Mesenteric fat pad (tissue), 1 donor: ENCODE measurements at places on chromosomes 4 and X. TPM values are rescaled to one million over a fixed set of nuclear protein-coding genes. Genes with fewer than 3 reads are reported as not detected.

DNA sequence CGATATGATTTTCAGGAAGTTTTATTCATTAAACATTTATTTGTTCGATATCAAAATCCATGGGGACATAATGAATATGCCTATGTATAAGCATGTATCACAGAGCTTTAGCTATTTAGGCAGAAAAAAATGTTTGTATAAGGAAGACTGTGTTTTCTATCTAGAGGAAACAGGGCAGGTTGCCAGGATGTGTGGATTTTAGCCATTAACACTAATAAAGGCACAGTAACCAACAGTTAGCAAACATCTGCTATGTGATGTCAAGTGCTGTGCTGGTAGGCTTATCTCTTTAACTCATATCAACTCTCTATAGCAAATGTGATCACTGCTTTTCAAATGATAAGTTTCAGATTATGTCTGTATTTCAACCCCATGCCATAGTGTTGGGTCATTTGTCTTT, 708.9 kb upstream of the HS3ST1 start:
- no peak for DNase-seq

GRCh38 chr4:86717651-86718050, 123.5 kb downstream of the PTPN13 start:
- DNase-seq, result no peak

DNA sequence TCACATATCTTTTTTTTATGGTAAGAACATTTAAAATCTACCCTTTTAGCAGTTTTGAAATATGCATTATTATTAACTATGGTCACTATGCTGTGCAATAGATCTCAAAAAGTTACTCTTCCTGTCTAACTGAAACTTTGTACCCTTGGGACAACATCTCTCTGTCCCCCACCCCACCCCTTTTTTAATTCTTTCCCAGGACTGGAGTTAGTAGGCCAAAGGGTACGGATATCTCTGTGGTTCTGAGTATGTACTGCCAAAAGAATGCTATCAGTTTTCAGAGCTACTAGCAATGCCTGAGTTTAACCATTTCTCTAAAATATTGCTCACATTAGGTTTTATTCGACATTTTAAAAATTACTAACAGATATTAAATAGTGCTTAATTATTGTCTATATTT, 4.7 kb upstream of the FAM241A start:
- no peak for DNase-seq

DNA sequence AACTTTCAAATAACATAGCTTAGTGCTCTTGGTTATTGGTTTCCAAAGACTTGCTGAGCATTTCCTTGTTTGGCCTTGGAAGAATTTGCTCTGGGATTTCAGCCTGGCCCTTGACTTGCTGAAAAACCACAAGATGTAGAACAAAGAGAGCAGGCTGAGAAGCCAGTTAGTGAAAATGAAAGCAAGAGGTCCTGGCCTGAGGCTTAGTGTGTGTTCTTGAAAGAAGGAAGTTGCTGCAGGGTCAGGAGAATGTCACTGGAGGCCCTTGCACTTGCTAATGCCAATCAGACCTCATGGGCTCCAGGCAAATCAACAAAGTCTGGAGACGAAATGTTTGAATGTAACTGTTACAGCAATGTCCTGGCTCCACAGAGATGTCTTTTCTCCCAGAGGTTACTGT, 79.4 kb downstream of the SYNPO2 start:
- no peak for DNase-seq

DNA sequence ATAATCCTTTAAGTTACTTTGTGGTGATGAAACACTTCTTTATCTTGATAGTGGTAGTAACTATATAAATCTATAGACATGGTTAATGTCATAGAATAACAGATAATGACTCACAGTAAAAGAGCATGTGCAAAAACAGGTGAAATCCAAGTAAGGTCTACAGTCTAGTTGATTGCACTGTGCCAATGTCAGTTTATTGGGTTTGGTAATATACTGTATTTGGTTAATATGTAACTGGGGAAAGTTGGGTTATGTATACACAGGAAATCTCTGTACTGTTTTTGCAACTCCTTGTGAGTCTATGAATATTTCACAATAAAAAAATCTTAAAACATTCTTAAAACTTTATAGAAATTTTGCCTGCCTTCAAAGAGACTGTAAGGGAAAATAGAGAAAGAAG, 1067.6 kb upstream of the FTHL17 start:
- no peak for DNase-seq

- DNase-seq, result no peak
These were observed 76.6 kb downstream of the ZNF182 start for GRCh38 chrX:47927212-47927611.

GRCh38 chr4:1554876-1555265, 129.2 kb downstream of the FAM53A start:
- no peak for DNase-seq

DNA sequence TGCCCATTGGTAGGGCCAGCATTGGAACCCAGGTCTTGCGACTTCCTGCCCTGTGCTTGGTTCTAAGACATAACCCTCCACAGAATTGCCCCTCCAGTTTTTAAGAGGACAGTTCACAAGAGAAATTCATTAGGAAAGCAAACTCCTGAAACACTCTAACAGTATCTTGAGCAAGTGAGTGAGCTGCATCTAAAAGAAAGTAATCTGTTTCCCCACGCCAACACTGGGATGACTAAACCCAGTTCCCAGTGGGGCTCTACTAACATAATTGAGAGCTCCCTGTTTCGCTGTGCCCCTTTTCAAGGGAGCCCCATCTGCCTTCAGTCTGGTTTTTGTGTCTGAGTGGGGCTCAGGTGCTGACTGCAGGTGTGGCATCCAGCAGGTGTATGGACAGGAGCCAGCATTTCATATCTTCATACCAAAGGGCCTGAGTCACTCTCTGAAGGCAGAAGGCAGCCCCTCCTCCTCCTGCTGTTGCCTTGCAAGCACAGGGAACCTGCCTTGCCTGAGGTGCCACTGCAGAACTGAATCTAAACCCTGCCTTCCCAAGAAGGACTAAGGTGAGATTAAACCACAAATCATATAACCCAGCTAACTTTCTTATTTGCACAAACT, 8.0 kb downstream of the AMOT start:
- no peak for DNase-seq

DNA sequence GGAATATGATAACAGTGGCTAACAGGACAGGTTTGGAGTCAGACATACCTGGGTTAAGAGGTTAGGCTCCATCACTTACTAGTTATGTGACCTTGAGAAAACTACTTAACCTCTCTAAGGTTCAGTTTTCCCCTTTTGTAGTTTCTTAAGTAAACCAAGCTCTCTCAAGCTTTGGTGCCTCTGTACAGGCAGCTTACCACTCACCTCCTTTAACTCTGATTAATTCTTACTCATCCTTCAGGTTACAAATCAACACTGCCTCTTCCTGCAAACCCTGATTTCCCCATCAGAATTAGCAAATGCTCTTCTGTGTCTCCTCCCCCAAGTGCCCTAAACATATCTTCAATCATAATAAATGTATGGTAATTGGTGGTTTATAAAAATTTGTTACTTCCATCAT, 3.5 kb upstream of the SERTM2 start:
- DNase-seq, result no peak

DNA sequence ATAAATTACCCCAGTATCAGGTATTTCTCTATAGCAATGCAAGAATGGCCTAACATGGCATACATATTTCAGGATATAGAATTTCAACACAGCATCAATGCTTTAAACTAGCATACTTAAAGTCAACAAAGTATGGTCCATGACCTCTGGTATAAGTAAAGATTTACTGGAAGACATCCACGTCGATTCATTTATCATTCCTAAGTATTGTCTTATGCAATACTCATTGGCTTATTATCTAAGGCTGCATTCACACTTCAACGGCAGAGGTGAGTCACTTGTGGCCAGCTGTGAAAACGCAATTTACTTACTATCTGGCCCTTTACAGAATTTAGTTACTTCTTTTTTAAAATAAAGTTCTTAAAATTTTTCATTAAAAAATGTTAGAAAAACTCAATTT, 42.6 kb downstream of the ADGRA3 start:
- DNase-seq, result no peak

DNA sequence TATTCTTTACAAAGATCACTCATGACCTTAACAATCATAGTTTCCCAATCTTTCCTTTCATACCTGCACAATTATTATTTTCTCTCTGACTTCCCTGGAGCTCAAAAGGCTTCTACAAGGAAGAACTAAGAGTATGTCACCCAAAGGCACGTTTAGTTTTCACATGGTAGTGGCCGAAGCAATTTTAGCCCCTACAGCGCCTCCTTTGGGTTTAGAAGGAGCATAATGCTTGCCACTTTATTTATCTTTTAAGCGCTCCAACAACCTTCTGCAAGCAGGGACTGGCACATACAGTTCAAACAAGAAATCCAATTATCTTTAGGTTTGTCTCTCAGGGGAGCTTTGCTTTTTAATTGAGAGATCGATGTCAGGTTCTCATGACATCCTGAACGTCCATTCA, 42.0 kb upstream of the IGSF1 start:
- DNase-seq, result no peak

GRCh38 chrX:133365871-133366611, 49.2 kb downstream of the GPC4 start:
- no peak for DNase-seq

DNA sequence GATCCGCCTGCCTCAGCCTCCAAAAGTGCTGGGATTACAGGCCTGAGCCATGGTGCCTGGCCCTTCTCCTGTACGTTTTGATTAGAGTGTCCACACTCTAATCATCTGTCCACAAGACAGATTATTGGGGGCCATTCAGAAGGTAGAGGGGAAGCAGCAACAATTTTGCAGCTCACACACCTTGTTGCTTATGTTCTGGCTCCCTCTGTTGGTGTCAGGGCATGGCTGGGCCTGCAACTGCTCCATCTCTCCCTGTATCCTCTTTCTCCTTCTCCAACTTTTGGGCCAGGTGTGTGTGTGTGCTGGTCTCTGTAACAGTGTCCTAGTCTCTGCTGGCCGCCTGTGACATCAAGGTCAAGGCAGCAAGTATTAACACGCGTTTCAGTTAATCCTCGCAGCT, 125.5 kb upstream of the MBNL3 start:
- DNase-seq, result no peak

DNA sequence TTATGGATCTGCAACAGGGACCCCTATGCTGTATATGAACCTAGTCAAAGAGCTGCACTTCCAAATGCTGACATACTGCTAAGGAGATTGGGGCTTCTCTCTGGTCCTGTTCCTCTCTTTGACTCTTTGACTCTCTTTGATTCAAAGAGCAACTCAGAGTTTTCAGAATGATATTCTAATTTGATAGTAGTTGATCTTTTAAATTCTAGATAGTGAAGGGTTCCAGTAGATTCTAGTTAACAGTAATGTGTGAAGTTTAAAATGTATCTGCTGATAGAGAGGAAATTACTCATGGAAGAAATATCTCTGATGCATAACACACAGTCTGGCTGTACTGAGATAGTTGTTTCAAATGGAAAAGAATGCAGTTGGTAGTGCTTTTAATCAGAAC, 239.1 kb downstream of the RASL11B start:
- DNase-seq, result no peak

- DNase-seq, result no peak
These were observed 340.1 kb downstream of the GPAT3 start for GRCh38 chr4:83876047-83876446.

GRCh38 chr4:176964116-176964691, 171.5 kb upstream of the VEGFC start:
- no peak for DNase-seq

DNA sequence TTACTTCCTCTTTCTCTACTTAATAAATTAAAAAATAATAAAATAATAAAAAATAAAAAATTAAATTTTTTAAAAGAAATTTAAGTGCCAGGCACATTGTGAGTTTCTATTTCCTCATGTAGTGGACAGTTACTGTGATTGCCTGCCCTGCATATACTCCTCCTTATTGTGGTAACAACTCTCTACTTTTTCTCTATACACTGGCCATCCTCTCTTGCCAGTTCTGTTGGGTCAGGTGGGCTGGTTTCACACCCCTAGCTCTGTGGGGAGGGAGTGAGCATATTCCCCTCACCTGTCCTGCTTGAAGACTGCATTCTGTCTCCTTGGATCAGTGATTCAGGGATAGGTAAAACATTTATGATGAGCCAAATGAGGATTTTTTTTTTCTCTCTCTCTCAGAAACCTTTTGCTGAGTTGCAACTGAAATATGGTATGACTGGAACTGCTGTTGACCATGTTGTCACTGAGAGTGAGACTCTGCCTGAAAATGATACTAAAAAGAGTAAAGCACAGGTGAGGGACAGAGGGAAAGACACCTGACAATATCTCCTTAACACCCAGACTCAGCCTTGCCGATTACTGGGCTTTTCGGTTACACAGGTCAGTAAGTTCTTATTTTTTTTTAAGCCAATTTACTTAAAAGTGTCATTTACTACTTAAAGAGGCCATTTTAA, 37.2 kb downstream of the CXXC4 start:
- no peak for DNase-seq

- no peak for DNase-seq
These were observed 17.7 kb upstream of the SLC7A11 start for GRCh38 chr4:138259824-138260223.

DNA sequence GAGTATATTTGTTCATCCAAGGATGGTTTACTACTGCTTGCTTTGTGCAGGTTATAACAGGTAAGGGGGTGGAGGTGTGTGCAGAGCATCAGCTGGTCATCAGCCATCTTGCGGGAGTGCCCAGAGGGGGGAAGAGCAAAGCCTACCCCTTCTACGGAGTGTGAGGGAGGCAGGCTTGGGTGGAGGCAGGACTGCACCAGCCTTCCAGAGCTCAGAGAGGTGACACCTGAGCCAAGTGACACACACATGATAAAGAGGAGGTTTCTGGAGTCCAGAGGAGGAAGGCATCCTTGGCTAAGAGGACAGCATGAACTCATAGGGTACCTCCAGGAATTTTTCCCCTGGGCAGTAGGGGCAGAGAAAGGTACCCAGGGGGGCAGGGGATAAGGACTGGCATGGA, 126.6 kb downstream of the TBL1X start:
- no peak for DNase-seq

- no peak for DNase-seq
These were observed 10.0 kb downstream of the HTRA3 start for GRCh38 chr4:8279321-8280157.

Gene TCEAL3
- 21.4 TPM for total RNA-seq

Gene LRIT3
- total RNA-seq, result 0.16 TPM

Gene TKTL2
- not detected for total RNA-seq

Gene PHEX
- 0.45 TPM for total RNA-seq

Gene SYAP1
- total RNA-seq, result 35.8 TPM

Gene CLDN22
- not detected for total RNA-seq

Gene TMEM154
- 7.2 TPM for total RNA-seq

Gene RAB39B
- total RNA-seq, result 0.13 TPM

Gene CCDC110
- 0.19 TPM for total RNA-seq

Gene LRAT
- 0.39 TPM for total RNA-seq

Gene FAM133A
- total RNA-seq, result not detected

Gene TREX2
- 0.80 TPM for total RNA-seq

Gene PJA1
- 57.6 TPM for total RNA-seq

Gene RBM46
- not detected for total RNA-seq
